Ovary (tissue), 10 donors: ENCODE measurements at places on chromosomes 11 and 22. TPM values are rescaled to one million over a fixed set of nuclear protein-coding genes. Genes with fewer than 3 reads are reported as not detected.

- DNase-seq = no peak
These were observed 728 bp downstream of the TBC1D22A start for GRCh38 chr22:46763051-46763705.

DNA sequence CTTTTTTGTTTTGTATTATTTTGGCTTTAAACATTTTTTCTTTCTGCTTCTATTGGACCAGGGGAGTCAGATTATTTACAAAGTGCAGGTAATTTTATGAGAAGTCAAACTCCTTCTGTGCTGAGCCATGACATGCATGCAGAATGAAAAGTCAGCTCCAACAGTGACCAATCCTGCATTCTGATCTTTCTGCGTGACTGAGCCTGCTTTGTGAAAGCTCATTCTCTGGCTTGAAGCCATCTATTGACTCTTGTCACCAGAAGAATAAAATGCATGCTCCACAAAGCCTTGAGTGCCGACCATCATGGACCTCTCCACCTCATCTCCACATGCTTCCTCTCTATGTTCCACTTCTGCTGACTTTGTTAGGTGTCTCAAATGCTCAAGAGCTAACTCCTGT, 50.2 kb downstream of the MIAT start:
- DNase-seq = no peak

- no peak for DNase-seq
These were observed 50.3 kb upstream of the FIBIN start for GRCh38 chr11:26943636-26944035.

DNA sequence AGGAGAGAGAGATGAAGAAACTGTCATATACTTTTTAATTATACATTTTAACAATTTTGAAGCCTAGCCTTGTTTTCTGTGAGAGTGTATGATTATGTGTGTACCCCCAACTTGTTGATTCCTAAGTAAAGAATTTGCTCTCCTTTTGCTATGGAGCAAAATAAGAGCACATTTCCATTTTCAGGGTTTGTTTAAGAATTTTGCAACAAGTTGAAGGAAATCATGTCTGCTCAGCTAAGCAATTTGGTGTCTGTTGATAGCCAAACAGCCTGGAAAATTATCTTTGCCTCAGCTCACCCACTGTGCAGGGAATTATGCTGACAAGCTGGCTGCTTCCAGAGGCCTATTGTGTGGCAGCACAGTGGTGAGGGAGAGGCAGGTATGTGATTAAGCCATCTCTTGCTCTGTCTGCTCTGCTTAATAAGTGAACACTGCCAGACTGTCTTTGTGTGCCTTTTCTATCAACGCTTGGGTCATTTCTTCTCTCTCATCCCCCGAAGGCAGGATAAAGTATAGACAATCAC, 135.1 kb upstream of the TTC12 start:
- DNase-seq = no peak

DNA sequence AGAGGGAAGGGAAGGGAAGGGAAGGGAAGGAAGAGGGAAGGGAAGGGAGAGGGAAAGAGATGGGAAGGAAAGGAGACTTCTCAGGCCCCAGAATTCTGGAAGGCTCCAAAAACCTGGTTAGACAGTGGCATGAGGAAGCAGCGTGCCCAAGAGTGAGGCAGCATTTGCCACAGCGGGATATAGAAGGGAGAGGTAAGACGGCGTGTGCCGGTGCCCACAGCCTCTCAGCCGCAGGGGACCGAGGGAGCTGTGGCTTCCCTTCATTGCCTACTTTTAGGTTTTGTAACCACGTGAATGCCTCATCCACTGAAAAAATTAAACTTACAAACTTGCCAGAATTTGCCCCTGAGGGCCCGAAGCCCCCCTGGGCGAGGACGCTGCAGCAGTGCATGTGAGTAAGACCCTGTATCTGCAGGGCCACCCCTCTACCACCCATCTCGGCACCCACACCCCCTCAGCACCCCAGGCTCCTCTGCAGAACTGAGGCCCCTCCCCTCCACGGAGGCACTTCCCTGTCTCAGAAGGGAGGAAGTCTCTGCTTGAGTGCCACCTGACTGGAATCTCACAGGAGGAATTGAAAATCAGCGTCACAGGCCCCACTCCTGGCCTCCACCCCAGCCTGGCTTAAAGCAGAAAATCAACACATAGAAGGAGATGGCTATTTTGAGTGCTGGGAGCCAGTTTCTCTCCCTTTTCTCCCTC, 58.1 kb downstream of the LINC01488 start:
- no peak for DNase-seq

CRACR2B gene
- total RNA-seq = 1.2 TPM

CALCA gene
- not detected for total RNA-seq

MRGPRE gene
- total RNA-seq = not detected
